ENCODE measurements at places on chromosomes 3 and 15.

DNA sequence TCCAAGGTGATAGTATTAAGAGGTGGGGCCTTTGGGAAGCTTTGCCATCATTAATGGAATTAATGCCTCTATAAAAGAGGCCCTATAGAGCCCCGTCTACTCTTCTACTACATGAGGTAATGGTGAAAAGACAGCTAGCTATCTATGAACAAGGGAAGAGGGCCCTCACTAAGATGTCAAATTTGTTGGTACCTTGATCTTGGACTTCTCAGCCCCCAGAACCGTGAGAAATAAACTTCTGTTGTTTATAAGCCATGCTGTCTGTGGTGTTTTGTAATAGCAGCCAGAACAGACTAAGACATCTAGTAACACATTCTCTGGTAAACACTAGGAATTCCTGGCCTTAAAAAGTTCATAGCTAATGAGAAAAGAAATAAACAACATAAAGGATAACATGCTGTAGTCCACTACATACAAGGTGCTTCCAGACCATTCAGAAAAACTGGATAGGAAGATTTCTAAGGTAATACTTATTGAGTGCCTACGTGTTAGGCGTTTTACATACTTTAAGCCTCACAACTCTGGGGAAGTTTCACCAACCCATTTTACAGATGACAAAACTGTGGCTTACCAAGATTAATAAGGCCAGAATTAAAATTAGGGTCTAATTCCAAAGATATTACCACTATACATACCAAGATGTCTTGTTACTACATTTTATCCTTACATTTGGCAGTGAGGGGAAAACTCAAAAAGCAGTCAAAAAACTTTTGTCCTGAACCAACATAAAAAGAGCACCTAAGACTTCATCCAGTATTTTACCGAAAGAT is 3.2 kb downstream of the UBE3A start:
- DNase-seq: no peak

GRCh38 chr3:6644070-6644929 is 216.6 kb upstream of the GRM7 start:
- no peak for DNase-seq

- DNase-seq: no peak
Measured at GRCh38 chr3:27532426-27533260, 48.5 kb upstream of the SLC4A7 start.

- no peak for DNase-seq
Measured at GRCh38 chr3:194832346-194833104, 146.8 kb downstream of the FAM43A start.

DNA sequence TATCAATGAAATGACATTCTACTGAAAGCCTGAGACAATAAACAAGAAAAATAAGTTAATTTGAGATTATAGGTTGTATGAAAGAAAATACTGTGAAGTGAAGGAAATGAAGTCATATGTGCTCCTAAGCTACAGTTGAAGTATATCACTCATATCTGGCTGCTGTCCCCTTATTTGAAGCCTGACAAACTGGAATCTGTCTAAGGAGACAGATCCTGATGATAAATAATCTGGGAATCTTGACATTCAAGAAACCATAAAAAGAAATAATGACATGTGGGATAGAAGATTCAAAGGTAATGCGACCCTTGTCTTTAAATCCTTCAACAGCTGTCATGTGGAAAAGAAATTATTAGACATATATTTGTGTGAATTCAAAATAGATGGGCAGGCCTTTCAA is 424.5 kb upstream of the LMCD1 start:
- DNase-seq: no peak

GRCh38 chr3:127405010-127405598 is 117.3 kb upstream of the PRR20G start:
- DNase-seq: no peak

GRCh38 chr15:40790718-40791117 is 16.2 kb upstream of the ZFYVE19 start:
- no peak for DNase-seq

DNA sequence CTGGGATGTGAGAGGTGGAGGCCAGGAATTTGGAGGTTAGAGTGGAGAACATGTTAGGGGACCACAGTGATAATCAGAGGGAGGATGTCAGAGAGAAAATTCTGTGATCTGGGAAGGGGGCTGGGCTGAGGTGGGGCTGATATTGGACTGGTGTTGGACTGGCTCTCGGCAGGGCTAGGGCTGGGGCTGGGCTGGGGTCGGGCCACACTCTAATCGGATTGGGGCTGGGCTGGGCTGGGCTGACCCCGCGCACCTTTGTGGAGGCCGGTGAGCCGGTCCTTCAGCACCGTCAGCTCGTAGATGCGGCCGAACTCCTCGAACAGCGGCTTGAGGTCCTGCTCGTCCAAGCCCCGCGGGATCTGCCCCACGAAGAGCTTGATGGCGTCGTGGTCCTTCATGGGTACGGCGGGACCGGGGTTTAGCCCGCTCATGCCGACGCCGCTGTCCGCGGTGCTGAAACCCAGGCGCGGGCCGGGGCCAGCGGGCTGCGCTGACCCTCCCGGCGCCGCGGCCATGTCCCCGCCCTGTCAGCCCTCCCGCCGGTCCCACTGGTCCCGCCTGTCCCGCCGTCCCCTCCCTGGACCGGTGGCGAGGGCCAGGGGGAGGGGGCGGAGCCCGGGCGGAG is 485 bp downstream of the CELF6 start:
- DNase-seq: peak; percentile 7

DNA sequence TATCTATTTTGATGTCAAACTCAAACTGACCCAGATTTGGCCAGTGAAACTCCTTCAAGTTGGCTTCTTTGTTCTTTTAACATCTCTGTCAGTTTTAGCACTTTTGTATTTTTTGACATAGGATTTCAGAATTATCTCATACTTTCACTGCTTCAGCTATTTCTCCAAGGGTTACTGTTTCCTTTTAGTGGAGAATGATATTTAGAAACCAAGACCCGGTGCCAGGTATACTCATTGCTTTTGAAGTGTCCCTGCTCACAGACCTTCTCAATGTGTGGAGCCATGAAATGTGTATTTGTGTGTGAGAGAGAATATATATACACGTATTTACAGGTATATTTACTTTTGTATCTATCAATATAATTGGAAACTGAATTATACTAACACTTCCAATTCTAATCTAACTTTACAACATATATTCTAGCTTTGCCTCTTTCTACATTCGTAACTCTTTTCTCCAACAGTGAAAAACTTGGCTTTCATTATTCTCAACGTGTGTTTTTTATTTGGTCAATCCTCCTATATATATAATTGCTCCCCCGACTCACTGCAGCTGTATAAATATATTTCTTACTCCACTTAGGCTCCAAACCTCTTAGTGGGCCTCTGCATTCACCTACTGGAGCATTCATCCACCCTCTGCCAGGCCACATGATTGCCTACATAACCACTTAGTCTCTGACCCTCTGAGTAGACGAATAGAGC is 54.0 kb downstream of the OTOL1 start:
- no peak for DNase-seq

- DNase-seq: no peak
Measured at GRCh38 chr3:55532806-55533205, 45.7 kb upstream of the WNT5A start.

GRCh38 chr3:30035935-30036567 is 570.4 kb upstream of the TGFBR2 start:
- no peak for DNase-seq

DNA sequence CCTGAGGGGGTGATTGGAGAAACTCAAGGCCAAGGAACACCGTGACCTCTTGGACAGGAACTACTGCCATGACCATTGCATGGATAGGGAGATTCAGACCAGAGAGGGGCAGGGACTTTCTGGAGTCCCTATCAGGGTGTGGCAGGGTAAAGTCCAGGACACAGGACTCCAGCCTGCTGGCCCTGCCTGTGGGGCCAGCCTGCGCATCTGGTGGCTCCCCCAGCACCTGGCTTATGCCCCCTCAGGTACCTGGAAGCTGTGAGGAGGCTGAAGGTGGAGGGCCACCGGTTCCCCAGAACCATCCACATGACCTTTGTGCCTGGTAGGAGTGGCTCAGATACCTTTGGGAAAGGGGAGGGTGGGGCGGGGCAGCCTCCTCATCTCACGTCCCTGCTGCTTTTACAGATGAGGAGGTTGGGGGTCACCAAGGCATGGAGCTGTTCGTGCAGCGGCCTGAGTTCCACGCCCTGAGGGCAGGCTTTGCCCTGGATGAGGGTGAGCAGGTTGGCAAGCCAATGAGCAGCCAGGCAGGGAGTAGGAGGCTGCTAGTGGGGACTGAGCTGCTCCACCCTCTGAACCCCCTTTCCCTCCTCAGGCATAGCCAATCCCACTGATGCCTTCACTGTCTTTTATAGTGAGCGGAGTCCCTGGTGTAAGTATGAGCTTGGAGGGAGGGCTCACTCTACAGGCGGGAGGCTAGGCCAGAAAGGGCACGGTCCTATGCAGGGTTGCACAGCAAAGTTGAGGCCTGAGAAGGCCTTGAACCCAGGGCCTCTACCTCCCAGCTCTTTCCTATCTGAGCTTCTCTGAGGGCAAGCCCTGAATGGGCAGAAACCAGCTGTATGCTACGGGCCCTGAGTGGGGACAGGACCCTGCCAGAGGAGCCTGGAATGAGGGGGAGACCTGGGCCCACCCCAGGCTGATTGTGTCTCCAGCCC is 2.9 kb downstream of the ACY1 start:
- DNase-seq: no peak

DNA sequence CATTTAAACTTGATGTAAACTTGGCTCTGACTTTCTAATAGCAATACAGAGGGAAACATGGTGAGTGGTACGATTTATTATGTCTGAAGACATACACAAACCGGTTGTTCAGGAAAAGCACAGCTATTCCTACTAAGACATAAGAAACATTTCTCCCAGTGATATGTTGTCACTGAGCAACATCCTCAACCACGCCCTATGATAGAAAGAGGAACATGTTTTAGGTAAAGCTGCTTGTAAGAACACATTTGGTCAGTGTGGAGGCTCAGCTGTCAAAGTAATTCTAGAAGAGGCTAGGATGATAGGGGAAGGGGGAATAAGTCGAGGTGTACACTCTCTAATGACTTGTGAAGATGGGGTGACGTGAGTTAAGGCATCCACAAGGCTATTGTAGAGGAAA is 42.7 kb upstream of the B3GNT5 start:
- DNase-seq: no peak

DNA sequence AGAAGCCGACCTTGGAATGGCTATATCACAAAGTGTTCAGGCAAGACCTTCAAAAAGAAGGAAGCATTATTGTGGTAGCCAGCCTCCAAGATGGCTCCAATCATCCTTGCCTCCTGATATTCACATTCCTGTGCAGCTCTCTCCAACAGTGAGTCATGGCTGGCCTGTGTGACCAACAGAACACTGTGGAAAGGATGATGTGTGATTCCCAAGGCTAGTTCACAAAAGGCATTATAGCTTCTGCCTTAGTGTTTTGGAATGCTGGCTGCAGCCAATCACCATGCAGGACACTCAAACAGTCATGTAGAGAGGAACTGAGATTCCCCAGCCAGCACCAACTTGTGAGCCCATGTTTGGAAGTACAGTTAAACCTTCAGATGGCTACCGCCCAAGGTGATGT is 102.6 kb downstream of the EFL1 start:
- no peak for DNase-seq

- DNase-seq: no peak
Measured at GRCh38 chr3:147397875-147398812, 8.2 kb downstream of the ZIC4 start.

DNA sequence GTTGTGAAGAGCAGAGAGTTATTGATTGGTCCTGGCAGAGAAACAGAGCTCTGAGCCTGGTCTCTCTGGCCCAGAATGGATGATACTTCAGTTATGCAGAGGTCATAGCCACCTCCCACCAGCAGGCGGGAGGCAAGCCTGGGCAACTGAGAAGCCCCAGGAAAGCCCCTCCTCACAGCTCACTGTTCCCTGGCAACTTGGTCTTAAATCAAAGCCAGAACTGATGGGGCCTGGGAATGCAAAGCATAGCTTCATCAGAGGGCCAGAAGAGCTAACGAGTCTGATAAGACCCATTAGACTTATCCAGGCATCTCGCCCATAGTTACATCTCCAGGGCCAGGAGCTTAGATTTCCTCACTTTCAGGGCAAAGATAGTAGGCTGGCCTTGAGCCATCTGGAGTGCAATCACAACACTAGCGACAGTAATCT is 5.5 kb upstream of the COLQ start:
- no peak for DNase-seq

DNA sequence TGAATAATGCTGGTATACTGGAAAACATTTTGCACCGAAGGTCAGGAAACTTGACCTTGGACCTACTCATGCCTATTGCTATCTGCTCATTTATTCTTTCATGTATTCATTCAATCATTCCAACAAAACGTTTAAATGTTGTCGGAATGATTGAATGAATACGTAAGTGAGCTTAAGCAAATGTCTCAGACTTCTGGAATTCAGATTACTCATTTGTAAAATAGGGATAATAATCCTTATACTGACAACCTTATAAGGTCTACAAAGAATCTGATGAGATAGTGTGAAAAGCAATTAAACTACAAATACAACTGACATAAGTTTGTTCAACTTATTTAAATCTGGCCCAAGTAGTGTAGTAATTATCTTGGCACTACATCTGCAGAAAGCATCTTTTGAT is 288.7 kb downstream of the WDR72 start:
- DNase-seq: no peak

- no peak for DNase-seq
Measured at GRCh38 chr15:64149893-64150578, 1.5 kb upstream of the SNX22 start.

DNA sequence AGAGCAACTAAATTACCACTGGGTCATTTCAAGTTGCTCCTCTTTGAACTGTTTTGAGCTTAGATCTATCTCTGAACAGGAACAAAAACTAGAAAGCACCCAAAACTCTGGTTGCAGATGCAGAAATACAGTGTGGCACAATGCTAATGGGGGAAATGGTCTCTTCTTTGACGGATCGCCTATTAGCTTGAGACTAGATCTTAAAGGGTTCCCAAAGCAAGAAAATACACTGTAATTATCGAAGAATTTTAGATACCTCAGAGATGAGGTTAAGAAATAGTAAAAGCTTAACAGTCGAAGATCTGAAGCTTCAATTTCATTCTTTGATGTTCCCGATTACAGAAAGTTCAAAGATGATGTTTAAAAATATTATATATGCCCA is 818 bp downstream of the PPP1R2 start:
- no peak for DNase-seq

DNA sequence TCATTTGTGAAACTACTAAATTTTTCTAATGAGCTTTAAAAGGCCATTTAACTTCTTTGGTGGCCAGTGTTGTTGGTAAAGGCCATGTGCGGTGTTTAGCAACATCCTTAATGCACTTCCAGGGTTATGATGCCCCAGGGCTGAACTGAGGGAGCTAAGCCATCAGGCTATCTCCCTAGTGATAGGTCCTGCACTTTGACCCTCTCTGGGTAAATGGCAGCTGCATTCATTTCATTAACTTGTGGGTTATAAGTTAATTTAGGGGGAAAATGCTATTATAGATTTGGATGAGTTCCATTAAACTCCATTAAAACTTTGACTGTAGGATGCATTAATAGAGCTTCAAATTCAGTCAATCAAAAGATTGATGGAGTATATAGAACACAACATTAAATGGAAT is 366.7 kb upstream of the ZNF717 start:
- DNase-seq: no peak

GRCh38 chr15:79988448-79989117 is 17.6 kb upstream of the BCL2A1 start:
- DNase-seq: no peak

GRCh38 chr15:50113187-50113505 is 5.9 kb downstream of the ATP8B4 start:
- no peak for DNase-seq

Measured in stimulated activated CD8-positive, alpha-beta memory T cell treated with anti-CD3 and anti-CD28 coated beads, Interleukin-4, amount 100 ng/mL, for 1 hour (primary cell).